Activated T-cell treated with anti-CD3 and anti-CD28 coated beads, Interleukin-2, amount 50 U/mL, for 48 hours (primary cell): ENCODE measurements at places on chromosomes 13 and 19.

DNA sequence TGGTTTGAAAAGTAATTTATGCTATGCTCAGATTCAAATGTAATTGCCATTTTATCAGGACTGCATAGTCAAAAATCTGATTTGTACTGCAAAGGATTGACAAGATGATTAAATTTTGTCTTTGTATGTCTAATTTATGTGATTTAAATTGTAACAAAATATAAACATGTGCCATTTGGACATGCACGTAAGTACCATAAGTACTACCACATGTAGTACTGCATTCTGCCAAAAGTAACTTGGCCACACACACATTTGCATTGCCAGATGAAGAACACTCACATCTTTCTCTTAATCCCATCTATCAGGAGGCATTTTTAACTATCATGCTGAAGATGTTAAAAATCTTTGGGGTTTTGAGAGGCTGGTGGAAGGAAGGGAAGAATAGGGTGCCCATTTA is 133.3 kb downstream of the KLF12 start:
- no peak for DNase-seq

DNA sequence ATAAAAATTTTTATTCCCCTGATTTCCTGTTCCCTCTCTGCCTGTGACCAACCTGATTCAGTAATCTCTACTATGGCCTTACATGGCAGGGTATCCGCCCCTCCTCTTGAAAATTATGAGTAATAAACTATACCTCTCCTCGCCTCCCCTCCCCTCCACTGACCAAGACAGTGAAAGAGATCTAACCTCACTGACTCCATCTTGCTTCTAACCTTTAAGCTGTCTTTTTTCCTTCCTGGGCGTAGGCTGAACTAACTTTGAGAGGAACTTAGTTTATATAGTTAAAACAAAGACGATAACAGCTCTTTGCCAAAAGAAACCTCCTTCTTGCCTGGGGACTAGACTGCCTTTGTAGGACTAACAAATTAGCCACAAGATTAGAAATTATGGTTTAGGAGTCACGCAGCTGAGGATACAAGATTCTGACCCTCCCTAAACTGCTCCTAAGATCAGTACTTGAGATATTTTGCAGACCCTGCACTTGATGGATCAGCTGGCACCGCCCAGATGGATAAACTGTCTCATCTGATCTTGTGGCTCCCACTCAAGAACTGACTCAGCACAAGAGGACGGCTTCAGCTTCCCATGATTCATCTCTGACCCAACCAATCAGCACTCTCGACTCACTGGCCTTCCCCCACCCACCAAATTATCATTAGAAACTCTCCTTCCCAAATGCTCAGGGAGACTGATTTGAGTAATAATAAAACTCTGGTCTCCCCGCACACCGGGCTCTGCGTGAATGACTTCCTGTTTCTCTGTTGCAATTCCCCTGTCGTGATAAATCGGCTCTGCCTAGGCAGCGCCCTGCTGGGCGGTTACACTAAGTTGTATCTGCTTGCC is 187.1 kb downstream of the TDRD3 start:
- DNase-seq, result peak; percentile 32

GRCh38 chr19:2138061-2138728 is 13.2 kb downstream of the AP3D1 start:
- no peak for DNase-seq

DNA sequence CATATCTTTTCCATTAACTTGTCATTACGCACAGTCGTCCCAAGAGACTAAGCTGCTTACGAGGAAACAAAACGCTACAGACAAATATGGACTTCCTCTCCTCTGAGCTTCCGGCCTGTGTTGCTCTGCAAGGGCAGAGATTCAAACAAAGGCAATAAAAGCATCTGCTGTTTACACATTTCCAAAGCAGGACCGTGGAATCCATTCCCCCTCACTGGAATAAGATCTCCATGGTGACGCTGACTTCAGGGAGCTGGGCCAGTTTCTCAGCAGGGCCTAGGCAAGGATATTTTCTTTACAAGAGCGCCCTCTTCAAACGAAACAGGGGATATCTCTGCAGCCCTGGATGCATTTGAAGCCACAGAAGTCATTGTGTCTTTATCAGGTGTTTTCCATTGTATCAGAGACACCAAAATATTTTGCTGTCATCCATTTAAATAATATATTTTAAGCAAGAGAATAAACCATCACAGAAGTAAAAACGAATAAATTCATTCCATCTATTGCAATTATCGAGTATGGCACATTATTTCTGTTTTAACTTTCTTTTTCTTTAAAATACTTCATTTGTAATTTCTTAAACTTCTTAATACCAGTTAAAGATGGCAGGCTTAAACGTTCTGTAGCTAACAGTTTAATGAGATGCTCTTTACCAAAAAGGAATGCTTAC is 177.5 kb downstream of the DCLK1 start:
- DNase-seq, result no peak

GRCh38 chr19:43395561-43395960 is 19.1 kb upstream of the TEX101 start:
- DNase-seq, result no peak

DNA sequence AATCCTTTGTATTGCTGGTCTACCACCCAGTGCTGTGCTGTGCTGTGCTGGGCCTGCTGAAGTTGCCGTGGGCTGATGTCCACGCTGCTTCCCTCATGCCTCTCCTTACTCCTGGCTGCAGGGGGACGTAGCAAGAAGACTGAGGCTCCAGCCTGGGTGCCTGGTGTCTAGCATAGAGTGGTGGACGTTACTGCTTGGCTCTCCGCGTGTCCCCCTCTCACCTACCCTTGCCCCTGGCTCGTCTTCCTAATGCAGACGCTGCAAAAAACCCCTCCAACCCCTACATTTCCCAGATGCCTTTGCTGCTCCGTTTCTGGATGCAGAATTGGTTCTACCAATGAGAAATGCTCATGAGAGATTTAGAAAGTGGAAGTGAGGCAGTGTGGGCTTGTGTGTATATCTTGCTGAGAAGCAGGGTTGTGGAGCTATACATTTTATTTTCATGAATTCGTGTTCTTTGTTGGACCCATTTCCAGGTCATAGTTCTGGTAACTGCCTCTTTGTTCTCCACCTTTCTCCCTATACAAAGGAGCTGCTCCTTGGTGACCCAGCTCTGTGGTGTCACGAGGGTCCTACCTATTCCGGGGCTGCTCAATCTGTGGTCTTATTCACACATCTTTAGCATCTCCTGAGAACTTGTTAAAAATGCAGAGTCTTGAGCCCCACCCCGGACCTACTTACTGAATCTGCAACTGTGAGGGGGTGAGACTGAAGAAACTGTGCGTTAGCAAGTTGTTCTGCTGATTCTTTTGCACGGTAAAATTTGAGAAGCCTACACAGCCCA is 7.9 kb upstream of the DENND1C start:
- DNase-seq, result no peak

DNA sequence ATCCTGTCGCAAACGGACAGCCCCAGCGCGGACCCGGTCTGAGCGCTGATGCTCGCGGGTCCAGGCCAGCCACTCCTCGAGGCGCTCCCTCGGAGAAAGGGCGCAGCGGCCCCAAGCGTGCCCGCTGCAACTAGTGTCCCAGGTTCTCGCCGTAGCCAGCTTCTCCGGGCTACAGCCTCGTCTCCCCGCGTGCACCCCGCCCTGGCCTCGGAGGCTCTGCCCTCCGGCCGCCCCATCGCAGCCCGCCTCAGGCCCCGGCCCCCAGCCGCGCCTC is 487 bp downstream of the FLT1 start:
- no peak for DNase-seq

DNA sequence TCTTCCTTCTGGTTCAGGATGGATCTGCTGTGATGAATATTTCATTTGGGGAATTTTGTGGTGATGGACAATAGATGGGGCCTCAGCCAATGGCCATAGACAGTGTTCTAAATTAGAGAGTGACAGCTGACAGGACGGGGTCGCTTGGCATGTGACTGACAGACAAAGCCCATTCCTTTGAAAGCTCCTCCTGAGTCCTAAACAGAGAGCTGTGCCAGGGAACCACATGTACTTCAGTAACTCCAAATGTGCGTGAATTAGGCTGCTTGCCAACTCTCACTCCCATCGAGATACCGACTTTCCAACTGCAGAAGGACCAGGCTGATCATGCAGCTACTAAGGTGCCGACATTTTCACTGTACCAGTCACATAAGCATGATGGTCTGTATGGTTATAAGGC is 187.7 kb downstream of the SHISA2 start:
- DNase-seq, result no peak

DNA sequence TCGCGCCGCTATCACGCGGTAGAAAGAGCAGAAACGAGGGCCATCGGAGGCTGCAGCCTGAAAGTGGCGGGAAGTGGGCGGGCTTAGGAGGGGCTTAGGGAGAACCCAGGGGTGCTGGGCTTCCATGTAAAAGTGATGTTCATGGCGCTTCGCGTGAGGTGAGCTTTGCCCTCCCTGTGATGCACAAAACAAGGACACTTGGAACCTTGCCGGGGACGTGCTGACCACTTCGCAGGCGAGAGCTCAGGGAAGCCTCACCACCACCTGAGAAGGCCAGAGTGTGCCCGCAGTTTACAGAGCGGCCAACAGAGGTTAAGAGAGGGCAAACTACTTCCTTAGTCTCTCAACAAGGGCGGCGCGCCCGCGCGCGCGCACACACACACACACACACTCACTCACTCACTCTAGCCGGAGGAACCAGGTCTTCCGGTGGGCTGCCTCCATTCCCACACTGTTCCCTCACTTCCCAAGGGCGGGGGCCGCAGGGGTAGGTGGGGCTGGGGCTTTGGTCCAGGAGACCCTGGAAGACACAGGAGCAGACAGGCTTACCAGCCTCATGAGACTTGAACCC is 651 bp downstream of the GAPDHS start:
- peak; percentile 58 for DNase-seq

GRCh38 chr19:6894313-6894712 is 6.9 kb downstream of the ADGRE1 start:
- DNase-seq, result no peak

DNA sequence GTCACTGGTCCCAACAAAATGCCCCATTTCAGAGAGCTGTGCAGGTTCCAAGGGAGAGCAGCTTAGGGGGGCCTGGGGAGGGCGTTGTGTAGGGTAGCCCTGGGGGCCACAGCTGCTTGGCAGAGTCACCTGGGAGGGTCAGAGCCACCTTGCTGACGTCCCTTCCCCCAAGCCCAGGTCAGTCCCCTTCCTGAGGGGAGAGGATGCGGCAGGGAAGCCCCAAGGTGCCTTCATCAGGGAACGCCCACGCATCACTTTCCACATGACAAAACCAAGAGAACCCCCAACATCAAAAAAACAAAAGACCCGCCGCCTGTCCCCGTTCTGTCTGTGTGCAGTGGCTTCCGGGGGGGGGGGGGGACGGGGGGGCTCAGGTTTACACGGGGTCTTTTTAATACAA is 5.3 kb upstream of the UQCR11 start:
- peak; percentile 41 for DNase-seq

GRCh38 chr19:5588906-5589676 is 21.3 kb upstream of the TINCR start:
- no peak for DNase-seq

DNA sequence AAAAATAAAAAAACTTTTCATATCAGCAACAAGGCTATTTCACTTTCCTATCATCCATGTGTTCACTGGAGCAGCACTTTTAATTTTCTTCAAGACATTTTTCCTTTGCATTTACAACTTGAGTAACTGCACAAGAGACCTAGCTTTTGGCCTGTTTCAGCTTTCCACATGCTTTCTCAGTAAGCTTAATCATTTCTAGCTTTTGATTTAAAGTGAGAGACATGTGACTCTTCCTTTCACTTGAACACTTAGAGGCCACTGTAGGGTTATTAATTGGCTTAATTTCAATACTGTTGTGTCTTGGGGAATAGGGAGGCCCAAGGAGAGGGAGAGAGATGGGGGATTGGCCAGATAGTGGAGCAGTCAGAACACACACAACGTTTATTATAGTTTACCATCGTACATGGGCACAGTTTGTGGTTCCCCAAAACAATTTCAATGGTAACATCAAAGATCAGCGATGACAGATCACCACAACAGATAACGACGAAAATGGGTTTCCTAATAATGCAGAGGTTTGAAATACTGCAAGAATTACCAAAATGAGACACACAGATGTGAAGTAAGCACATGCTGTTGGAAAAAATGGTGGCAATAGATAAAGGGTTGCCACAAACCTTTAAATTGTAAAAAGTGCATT is 117.6 kb downstream of the GGACT start:
- no peak for DNase-seq

GRCh38 chr13:27712421-27712820 is 79.9 kb upstream of the GSX1 start:
- DNase-seq, result no peak

DNA sequence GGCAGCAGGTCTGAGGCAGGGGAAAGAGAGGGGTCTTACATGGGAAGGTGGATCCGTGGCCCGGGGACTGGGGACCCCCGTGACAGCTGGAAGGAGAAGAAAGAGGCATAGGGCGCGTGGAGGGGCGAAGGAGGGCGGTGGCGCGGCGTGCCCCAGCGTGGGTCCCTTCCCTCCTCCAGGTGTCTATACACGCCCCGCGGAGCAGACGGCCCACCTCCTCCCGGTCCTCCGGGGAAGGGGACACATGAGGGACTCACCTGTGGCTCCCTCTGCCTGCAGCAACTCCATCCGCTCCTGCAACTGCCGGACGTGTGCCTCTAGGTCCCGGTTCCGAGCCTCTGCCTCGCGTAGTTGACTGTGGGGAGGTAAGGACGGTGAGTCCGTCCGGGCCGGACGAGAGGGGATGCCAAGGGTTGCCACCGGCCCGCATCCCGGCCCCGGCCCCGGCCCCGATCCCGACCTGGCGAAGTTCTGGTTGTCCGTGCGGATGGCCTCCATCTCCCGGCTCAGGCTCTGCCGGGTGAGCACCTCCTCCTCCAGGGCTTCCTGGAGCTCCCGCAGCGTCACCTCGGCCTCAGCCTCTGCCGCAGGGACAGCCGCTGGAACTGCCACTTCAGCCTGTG is 2.4 kb upstream of the SIX5 start:
- DNase-seq, result no peak
